ENCODE measurements at places on chromosomes 3 and 15.
A peak's percentile ranks its signal among the peaks of the same experiment; 100 is the strongest.

- no peak for DNase-seq
Observed at GRCh38 chr15:94081829-94082228, 149.5 kb upstream of the MCTP2 start.

DNA sequence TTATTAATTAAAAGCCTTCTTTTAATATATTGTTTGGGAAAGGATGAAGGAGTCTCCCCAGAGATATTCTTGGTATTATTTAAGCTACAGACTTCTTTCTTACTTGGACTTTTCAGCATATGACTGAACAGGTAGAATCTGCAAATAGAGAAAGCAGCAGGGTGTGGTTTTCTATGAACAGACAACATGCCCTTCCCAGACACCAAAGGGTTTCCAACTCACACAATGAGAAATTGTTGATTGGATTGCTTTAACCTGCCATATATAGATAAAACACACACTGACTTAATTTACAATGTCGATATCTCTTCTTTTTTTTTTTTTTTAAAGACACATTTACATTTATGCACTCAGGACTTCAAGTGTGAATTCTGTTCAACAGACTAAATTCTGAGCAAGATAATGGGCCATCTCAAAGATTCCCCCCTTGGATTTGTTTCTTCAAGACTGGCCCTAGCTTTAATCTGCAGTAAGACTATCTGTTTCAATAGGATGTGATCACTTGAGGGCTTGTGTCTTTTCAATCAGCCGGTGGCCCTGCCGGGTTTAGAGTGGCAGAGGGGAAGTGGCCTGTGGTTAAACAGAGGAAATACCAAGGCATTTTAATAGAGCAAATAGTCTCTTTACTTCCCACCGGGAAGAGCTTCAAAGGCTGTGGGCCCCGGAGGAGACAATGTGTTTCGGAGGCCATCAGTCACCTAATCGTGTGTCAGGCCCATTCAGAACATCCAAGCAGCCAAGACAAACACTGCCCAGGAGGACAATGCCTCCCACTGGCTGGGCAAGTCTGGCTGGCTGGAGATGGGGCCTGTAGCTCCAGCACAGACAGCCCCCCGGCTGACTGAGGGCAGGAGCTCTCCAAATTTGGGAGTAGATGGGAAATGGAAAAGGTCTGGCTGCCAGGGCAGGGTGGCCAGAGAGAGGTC is 6.1 kb downstream of the IL17RD start:
- DNase-seq: no peak

GRCh38 chr3:141231952-141232823 is 563 bp downstream of the PXYLP1 start:
- peak; percentile 9 for DNase-seq

GRCh38 chr3:147191795-147192385 is 214.5 kb downstream of the ZIC4 start:
- DNase-seq: no peak

- DNase-seq: no peak
Observed at GRCh38 chr3:71136276-71136675, 447.3 kb downstream of the FOXP1 start.

DNA sequence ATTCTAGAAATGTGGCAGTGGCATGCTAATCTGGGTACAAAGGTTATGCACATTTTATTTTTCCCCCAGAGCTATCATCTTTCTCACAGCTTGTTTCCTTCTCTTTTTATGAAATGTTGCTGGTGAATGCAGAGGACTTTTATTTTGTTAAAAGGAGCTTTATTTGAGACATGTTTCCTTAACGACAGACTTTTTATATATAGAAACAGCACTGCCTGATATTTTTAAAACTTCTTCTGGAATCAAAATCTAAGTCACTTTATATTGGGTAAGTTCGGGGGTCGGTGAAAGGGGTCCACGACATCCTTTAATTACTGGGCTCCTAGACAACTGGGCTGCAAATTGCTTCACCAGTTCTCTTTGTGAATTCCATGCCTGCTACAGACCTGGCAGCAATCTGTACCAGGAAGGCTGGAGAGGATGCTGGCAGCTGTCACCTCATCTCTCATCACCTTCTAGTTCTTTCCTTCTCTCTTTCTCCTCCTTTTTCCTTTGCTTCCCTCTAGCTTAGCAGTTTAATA is 464.7 kb downstream of the PDCD6IP start:
- DNase-seq: no peak

- no peak for DNase-seq
Observed at GRCh38 chr15:89492934-89493631, 3.3 kb downstream of the RHCG start.

DNA sequence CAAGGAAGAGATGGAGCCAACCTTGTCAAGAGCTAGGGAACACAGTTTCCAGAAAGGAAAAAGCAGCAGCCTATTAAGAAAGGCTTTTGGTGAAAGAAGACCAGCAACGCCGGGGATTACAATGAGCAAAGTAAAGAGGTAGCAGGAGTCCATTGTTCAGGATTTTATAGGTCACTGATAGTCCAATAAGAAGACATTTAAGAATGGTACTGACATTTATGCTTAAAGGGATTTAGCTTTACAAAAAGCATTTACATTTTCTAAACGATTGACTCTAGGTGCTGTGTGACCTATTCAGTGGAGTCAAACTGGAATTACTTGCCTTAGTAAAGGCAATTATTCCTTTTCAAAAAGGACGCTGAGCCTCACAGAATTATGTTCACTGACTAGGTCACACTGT is 40.8 kb downstream of the CSNK1G1 start:
- no peak for DNase-seq

- no peak for DNase-seq
Observed at GRCh38 chr3:126972866-126973265, 10.0 kb upstream of the PLXNA1 start.

- DNase-seq: no peak
Observed at GRCh38 chr3:52756141-52756540, 14.6 kb downstream of the NEK4 start.

DNA sequence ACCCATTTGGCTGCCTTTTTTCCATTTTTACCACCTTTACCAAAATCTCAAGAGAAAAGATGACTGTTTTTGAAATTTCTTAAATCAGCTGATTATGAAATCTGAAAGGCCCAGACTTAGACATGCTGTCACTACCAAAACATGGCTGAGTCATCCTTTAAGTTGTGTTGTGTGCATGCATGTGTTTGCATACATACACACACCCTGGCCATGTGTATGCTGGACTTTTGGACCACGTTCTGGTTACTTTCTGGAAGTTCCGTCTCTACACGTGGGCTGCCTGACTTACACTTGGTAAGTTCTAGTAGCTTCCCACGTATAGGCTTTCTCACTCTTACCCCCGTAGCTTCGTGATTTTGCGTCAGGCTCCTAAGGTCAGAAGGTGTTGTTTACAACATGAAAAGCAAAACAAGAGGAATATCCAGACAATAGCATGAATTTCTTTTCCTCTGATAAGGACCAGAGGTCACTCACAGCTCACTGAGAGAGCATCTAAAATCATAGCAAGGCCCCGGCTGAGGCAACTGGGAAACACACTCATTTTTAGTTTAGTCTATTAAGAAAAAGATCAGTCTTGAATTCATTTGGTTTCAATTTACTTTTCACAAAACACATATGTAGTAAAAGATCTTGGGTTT is 62.4 kb downstream of the COL8A1 start:
- DNase-seq: no peak

DNA sequence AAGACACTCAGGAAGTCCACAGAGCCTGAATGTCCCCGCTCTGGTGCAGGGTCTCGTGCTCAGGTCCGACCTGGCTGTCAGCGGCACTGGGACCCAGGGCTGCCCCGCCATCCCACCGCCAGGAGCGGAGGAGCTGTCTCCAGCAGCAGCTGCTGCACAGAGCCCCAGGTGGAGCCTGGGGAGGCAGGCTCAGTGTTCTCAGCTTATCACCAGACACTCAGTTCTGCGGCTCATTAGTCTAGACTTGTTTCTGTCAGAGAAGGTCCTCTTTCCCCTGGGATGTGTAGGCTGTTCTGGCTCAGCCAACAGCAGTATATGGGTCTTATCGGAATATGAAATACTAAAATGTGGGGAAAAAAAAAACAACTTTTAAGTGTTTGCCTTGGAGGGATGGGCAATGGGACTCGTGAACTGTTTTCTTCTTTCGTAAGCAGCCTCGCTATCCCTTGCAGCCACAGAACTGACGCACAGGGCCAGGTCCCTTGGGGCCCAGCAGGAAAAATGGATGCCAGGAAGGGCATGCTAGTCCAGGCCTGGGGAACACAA is 75.9 kb downstream of the KLF13 start:
- no peak for DNase-seq

GRCh38 chr15:39403640-39404117 is 177.2 kb upstream of the THBS1 start:
- DNase-seq: no peak

GRCh38 chr3:186983659-186984058 is 53.3 kb downstream of the ST6GAL1 start:
- no peak for DNase-seq

- DNase-seq: no peak
Observed at GRCh38 chr3:189258261-189258660, 86.5 kb downstream of the TPRG1 start.

GRCh38 chr3:168085491-168086119 is 10.1 kb downstream of the GOLIM4 start:
- DNase-seq: no peak

DNA sequence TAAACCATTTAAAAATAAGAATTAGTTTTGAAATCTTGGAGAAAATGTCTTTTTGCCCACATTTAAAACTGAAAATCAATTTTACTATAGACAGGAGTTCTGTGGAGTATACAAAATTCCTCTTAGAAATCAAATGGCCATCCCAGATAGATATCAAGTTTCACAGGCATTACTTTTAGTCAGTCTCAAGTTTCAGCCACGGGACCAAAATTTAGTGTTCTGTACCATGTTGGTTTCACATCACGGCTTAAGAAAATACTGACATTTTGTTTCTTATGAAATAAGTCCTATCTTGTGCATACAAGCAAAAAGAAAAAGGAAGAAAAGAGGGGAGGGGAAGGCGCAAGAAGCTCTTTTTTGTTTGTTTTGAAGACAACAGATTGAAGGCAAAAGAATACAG is 45.7 kb downstream of the EIF2AK4 start:
- DNase-seq: no peak

- no peak for DNase-seq
Observed at GRCh38 chr3:12155828-12156227, 2.9 kb downstream of the TIMP4 start.

- no peak for DNase-seq
Observed at GRCh38 chr3:52798978-52799476, 4.4 kb downstream of the ITIH3 start.

DNA sequence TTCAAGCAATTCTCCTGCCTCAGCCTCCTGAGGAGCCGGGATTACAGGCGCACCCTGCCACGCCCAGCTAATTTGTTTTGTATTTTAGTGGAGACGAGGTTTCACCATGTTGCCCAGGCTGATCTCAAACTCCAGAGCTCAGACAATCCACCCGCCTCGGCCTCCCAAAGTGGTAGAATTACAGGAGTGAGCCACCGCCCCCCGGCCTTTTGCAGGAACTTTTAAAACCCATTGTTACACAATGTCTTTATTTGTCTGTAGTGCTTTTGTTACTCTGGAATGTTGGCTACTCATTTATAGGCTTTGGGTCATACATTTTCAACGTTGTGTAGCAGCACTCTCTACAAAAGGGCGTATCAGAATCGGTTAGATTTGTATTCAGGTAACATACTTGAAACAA is 499.1 kb downstream of the ROBO2 start:
- no peak for DNase-seq

GRCh38 chr3:127027811-127028548 is 45.1 kb downstream of the PLXNA1 start:
- DNase-seq: no peak

GRCh38 chr3:61887206-61887605 is 325.8 kb downstream of the PTPRG start:
- DNase-seq: no peak

- no peak for DNase-seq
Observed at GRCh38 chr3:135199137-135199536, 404.1 kb downstream of the EPHB1 start.

- no peak for DNase-seq
Observed at GRCh38 chr15:37900326-37901221, 33.9 kb upstream of the TMCO5A start.

- no peak for DNase-seq
Observed at GRCh38 chr3:131421957-131422498, 40.5 kb downstream of the NUDT16 start.

- no peak for DNase-seq
Observed at GRCh38 chr3:5267252-5267651, 79.7 kb downstream of the EDEM1 start.
